ENCODE measurements at places on chromosomes 6 and 20.
A peak's percentile ranks its signal among the peaks of the same experiment; 100 is the strongest.

- no peak for DNase-seq
Measured at GRCh38 chr6:21754891-21755290, 161.3 kb downstream of the SOX4 start.

DNA sequence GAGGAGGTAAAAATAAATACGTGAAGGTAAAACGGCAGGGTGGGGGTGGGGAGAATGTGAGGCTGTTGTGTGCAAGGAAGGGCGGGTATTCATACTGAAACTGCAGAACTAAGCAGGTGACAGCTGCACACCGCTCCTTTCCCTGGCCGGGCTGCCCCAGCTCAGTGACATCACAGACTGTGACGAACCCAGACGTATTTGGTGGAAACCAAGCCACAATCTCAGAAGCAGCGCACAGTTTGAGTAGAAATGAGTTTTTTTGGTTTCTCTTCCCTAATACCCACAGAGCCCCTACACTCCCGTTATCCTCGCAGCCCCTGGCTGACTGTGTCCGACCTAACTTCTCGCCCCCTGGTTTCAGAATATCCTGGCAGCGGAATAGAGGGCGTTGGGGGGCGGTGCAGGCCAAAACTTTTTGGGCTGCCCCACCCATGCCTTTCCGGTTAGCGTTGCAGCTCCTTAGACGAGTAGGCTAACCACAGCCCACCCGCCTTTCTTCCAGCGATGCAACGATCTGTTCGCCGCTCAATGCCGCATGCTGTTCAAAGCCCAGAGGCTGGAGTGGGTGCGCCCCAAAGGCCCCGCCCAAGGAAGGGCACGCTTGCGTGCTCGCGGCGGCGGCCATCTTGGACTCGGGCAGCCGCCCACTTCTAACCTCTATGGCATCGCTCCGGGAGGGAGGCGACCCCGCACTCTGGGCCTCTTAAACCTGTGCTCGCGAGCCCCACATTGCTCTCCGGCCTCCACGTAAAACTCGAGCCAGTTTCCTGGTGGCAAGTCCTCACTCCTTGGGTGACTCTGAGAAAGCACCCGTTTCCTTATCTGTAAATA lies 9.1 kb downstream of the BAK1 start:
- peak; percentile 81 for DNase-seq

GRCh38 chr20:48717680-48718223 lies 110.0 kb downstream of the PREX1 start:
- no peak for DNase-seq

GRCh38 chr20:59824711-59825562 lies 108.5 kb downstream of the SYCP2 start:
- DNase-seq, result no peak

GRCh38 chr6:92577077-92577719 lies 842.2 kb downstream of the EPHA7 start:
- no peak for DNase-seq

- no peak for DNase-seq
Measured at GRCh38 chr6:166739117-166739975, 112.3 kb upstream of the RPS6KA2 start.

GRCh38 chr20:47358672-47359529 lies 2.4 kb upstream of the ZMYND8 start:
- no peak for DNase-seq

GRCh38 chr6:105372142-105372848 lies 30.6 kb downstream of the PREP start:
- no peak for DNase-seq

DNA sequence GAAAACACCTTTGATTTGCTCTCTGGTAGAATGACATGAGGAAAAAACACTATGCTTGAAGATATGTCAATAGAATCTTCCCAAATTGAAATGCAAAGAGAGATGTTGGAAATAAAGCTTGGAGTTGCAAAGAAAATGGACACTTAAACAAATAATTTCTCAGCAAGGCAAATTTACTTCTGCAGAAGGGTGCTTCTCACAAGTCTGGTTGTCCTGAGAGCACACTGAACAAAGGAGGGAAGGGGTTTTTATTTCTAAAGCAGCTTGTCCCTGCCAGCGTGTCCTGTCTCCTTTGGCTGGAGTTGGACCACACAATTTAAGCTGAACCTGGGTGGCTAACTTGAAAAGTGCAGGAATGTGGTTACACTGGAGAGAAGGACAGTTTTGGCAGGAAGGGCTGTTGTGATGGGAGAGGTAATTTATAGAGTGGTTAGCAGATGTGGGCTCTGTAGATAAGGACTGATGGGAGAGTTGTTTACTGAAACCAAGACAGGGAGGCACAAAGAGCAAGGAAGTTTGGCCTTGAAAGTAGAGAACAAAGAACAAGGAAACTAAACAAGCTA lies 454.6 kb upstream of the EYS start:
- DNase-seq, result no peak

- DNase-seq, result no peak
Measured at GRCh38 chr6:143064951-143065683, 4.4 kb downstream of the AIG1 start.

- no peak for DNase-seq
Measured at GRCh38 chr6:31086788-31087440, 25.5 kb downstream of the C6orf15 start.

- DNase-seq, result no peak
Measured at GRCh38 chr20:44520881-44521280, 989 bp downstream of the SERINC3 start.

- no peak for DNase-seq
Measured at GRCh38 chr20:34015401-34016335, 22.0 kb downstream of the RALY start.

DNA sequence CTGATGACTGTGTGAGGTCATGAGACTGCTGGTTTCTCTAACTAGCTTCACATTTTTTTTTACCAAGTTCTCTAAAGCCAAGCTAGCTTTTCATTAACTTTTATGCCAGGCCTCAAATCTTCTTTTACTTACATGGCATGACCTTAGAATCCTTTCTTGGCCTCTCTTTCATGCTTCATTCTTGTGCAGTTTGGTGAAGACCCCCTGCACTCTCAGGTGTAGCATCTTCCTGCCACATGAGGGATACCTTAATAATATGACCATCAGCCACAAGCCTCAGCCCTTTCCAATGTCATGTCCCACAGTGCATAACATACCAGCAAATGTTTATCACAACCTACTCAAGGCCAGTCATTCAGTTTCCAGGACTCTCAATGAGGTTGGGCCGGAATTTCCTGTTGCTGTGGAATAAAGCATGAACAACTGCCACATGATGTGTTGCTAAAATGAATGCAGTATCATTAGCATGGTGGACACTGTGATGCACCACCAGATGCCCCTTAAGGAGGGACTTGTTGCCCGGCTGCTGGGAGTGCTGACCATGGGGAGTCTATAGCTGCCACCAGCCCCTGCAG lies 72.2 kb downstream of the RIN2 start:
- no peak for DNase-seq

GRCh38 chr20:2756056-2756611 lies 44.3 kb downstream of the CPXM1 start:
- DNase-seq, result no peak

GRCh38 chr6:35486005-35486925 lies 10.6 kb downstream of the TEAD3 start:
- peak; percentile 55 for DNase-seq

GRCh38 chr6:164345327-164345726 lies 930.8 kb downstream of the QKI start:
- no peak for DNase-seq

DNA sequence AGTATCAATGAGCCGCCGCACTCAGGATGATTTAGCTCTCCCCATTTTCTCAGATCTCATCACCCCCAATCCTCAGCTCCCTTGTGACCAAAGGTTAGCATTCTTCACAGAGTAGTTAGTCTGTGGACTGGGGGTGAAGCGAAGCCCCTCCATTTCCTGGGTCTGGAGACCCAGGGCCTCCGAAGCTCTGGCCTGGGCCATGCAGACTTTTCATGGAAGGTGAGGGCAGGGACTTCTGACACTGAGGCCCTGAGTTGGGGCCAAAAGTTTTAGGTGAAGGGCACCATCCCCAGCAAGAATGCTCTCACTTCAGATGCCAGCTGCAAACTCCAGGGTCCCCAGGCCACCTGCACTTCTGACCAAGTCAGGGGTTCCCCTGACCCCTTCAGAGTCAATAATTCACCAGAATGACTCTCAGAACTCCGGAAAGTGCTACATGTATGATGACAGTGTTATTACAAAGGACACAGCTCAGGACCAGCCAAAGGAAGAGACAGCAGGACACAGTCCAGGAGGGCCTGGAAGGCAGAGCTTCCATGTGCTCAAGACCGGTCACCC lies 65.7 kb upstream of the DUSP22 start:
- no peak for DNase-seq

GRCh38 chr6:30483677-30484279 lies 5.5 kb upstream of the HLA-E start:
- peak; percentile 41 for DNase-seq

GRCh38 chr20:34037121-34037520 lies 43.4 kb downstream of the RALY start:
- DNase-seq, result no peak

DNA sequence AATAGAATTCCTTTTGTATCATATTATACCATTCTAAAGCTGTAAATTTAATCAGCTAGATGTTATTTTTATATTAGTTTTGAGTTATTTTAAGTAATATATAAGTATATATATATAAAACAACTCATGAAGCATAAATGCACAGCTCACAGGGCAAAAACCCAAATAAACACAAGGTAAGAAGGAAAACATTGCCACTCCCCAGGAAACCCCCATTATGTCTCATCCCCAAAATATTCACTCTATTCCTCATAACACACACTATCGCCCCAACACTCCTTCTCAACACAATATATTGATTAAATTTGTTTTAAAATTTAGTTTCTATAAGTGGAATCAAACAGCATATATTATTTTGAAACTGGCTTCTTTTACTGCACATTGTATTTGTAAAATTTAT lies 98.6 kb upstream of the FAM83B start:
- DNase-seq, result no peak

DNA sequence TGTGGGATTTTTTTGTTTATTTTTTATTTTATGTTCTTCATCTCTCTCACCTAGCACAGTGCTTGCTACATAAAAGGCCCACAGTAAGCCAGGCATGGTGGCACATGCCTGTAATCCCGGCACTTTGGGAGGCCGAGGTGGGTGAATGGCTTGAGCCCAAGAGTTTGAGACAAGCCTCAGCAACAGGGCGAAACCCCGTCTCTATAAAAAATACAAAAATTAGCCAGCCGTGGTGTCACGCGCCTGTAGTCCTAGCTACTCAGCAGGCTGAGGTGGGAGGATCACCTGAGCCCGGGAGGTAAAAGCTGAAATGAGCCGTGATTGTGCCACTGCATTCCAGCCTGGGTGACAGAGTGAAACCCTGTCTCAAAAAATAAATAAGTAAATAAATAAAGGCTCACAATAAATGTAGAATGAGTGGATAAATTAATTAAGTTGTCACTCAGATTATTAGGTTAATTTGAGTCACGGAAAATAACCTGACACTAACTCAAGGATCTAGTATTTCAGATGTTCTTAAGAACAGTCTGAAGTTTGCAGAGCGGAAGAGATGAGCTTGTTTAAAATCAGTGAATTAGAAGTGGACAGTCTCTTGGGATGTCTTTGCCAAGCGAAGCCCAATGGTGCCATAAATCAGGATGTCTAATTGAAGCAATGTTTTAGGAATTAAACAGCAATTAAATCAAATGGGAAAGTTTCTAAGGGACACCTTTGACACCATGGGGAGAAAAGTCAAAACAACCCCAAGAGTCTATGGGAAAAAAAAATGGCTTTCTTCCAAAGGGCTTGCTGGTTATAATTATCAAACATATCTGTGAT lies 214.4 kb downstream of the ZNF217 start:
- DNase-seq, result no peak

- peak; percentile 52 for DNase-seq
Measured at GRCh38 chr20:32652739-32653526, 20.8 kb downstream of the C20orf203 start.

GRCh38 chr6:33592595-33593413 lies 12.7 kb upstream of the BAK1 start:
- DNase-seq, result no peak

GRCh38 chr20:17679941-17680835 lies 1.9 kb downstream of the RRBP1 start:
- DNase-seq, result no peak

- no peak for DNase-seq
Measured at GRCh38 chr6:51513891-51514747, 573.3 kb downstream of the PKHD1 start.

DNA sequence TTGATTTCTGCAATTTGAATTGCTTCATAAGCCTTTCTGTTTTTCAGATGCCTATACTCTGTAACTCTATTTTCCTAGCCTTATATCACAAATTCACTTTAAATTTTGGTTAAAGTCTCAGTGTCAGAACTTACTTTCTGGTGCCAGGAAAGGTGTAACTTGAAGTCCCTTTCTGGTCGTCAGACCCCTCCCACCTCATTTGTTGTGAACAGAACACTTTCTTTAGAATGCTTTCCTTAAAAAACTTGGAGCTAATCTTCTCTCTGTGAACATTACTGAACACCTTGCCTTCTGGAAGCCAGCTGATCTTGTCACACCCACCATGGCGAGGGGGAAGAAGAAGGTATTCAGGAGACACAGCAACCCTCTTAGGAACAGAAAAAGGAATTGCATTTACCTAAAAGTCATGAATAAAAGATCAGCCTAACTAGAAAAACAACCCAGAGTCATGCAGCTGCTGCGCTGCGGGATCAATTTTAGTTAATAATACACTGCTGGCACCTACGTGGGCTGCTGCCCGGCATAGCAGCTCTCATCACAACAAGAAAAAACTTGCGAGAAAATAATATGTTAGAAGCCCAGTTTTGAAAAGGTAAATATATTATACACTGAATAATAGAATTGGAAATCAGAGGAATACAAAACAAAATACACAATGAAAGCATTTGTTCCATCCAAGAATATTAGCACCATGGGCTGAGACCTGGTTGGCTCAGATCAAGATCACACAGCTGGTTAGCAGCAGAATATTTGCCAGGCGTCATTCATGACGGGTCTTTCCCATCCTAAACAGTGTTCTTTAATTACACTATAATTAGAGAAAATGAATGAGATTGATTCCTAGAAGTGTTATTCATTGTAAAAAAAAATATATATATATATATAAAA lies 5.8 kb upstream of the FAM217A start:
- DNase-seq, result peak; percentile 74

- DNase-seq, result no peak
Measured at GRCh38 chr20:23759306-23759940, 8.7 kb upstream of the CST1 start.

DNA sequence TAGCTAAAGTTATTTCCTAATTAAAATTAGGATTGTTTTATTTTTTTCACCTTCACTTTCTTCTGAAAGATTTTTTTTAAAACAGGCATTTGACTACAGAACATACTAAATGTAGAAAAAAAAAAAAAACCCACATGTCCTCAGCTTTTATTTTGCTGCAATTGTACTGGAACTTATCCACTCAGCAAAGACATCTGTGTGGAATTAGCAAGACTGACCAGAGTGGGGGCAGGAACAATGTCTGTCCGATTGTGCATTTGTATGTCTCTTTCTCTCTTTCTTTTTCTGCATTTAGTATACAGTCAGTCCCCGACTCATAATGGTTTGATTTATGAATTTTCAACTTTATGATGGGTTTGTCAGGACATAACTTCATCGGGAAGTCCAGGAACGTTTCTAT lies 77.3 kb downstream of the CHD6 start:
- DNase-seq, result no peak

- no peak for DNase-seq
Measured at GRCh38 chr20:49283703-49284625, 6.1 kb upstream of the ZNFX1 start.

- no peak for DNase-seq
Measured at GRCh38 chr6:6584310-6585002, 4.1 kb upstream of the LY86 start.

GRCh38 chr20:1657556-1658334 lies at the start of gene SIRPG:
SIRPG (minus strand) TSS chr20:1657779; CDS start chr20:1657714, 65 bp downstream.
- DNase-seq, result no peak
